GM13976 (cell line): ENCODE measurements at places on chromosomes 2 and 18.

GRCh38 chr2:232487385-232488096 lies at the start of gene ECEL1:
Gene ECEL1, minus strand, starts transcription at chr2:232487834. Its CDS starts 1,181 bp downstream, at chr2:232486653.
- DNase-seq: no peak

DNA sequence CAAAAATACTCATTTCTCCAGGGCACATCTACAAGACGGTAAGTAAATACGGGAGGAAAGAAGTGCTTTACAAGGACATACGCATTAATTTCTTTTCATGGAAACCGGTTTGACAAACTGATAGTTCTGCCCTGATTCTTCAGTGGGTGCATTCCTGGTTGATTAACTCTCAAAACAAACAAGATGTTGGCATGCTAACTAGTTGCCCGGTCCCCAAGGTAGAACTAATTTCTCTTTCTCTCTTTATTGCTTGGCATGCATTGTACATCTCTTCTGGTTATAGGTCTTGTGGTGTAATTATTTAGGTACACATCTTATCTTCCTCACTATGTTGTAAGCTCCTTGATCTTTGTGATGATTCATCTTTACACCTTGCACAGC lies 46.9 kb upstream of the SPATS2L start:
- DNase-seq: no peak

GRCh38 chr2:861655-862354 lies 88.8 kb upstream of the SNTG2 start:
- DNase-seq: no peak

DNA sequence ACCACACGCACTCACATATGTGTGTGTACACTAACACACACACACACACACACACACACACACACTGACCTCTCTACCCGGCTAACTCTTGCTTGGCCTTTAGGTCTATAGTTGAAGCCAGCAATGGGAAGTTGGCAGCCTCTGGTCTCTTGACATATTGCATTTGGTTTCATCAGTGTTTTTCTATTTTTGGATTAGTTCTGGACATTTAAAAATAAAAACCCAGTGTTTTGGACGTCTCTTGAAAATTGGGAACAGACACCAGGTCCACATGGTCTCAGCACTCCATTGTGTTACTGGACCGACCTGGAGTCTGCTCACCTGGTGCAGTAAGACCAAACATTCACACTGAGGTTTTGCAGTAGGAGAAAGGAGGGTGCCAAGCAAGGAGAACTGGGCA lies 50.4 kb upstream of the AFF3 start:
- DNase-seq: no peak

DNA sequence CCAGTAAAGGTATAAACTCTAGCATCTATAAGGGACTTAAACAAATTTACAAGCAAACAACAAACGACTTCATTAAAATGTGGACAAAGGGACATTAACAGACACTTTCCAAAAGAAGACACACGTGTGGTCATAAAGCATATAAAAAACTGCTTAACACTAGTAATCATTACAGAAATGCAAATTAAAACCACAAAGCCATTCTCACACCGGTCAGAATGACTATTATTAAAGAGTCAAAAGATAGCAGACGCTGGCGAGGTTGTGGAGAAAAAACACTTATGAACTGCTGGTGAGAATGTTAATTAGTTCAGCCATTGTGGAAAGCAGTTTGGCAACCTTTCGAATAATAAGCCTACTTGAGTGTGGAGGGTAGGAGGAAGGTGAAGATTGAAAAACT lies 217.1 kb upstream of the DLGAP1 start:
- DNase-seq: no peak

- no peak for DNase-seq
These were observed 285.5 kb upstream of the NETO1 start for GRCh38 chr18:73153271-73153670.

GRCh38 chr2:110714452-110715224 lies 17.7 kb upstream of the ACOXL start:
- DNase-seq: no peak

GRCh38 chr2:19300961-19301360 lies 57.5 kb downstream of the OSR1 start:
- no peak for DNase-seq

- no peak for DNase-seq
These were observed 13.1 kb downstream of the RNU2-63P start for GRCh38 chr2:88003074-88003755.

DNA sequence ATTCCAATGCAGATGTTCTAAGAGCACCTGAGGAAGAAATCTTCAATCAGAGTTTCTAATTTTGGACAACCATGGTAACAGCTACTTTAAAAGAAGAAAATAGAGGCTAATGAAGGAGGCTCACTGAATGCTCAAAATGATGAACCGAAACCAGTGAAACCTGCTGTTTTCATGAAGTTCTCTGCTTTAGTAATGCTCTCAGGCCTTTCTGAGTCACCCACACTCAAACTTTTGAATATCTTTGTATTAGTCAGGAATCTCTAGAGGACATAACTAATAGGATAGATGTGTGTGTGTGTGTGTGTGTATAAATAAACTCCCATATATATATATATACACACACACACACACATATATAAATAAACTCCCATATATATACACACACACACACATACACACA lies 76.9 kb upstream of the RIT2 start:
- peak; percentile 6 for DNase-seq

GRCh38 chr2:236587861-236588815 lies 18.5 kb downstream of the ACKR3 start:
- DNase-seq: no peak

- no peak for DNase-seq
These were observed 2.8 kb upstream of the PSMD1 start for GRCh38 chr2:231053846-231054245.

- no peak for DNase-seq
These were observed 233.9 kb downstream of the SATB2 start for GRCh38 chr2:199223791-199224190.

DNA sequence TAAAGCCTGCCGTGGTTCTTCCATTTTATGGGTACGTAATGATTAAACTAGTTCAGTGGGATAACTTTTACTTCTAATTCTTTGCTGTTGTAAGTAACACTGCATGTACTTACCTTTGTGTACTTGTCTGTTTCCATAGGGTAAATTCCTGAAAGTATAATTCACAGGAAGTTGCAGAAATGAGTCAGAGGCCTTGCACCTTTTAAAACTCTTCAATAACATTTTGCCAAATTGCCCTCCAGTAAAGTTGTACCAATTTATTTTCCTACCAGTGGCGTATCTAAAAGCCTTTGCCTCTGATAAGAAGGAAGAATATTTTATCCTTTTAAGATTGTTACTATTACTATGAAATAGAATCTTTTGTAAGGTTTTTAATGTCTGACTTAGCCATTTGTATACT lies 65.1 kb downstream of the CAB39 start:
- DNase-seq: no peak

- no peak for DNase-seq
These were observed 34.6 kb upstream of the GCC2 start for GRCh38 chr2:108414256-108414876.

DNA sequence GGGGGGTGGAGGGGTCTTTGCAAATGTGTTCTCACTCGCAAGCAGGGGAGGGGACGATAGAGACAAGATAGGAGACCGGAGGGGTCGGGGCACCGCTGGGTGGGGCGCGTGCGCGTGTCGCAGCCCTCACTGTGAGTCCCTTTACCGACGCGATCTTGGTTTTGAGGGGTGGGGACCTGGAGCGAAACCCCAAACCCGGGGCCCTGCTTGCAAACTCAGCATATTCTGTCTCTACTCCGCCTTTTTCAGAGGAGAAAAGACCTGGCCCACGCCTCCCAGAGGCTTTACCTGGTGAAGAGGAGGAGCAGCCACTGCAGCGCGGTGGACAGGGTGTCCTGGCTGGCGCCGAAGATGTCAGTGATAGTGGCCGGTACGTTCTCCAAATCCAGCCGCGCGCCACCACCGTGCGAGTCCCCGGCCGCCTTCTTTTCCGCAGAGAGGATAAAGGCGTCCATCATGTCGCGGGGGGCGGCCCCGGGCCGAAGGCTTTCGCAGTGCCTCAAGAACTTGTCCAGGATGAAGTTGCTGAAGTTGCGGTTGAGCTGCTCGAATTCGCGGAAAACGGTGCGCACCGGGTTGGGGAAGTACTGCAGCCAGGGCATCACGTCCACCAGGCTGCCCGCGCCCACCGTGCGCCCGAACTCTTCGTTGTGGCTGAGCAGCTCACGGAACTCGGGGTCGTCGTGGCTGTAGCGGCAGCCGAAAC lies 1.7 kb downstream of the CYP1B1 start:
- peak; percentile 43 for DNase-seq

GRCh38 chr18:44798433-44799048 lies 117.9 kb downstream of the SETBP1 start:
- no peak for DNase-seq

GRCh38 chr2:112662704-112663103 lies 17.0 kb downstream of the SLC20A1 start:
- no peak for DNase-seq

GRCh38 chr2:68637047-68637446 lies 6.3 kb upstream of the PROKR1 start:
- DNase-seq: no peak

DNA sequence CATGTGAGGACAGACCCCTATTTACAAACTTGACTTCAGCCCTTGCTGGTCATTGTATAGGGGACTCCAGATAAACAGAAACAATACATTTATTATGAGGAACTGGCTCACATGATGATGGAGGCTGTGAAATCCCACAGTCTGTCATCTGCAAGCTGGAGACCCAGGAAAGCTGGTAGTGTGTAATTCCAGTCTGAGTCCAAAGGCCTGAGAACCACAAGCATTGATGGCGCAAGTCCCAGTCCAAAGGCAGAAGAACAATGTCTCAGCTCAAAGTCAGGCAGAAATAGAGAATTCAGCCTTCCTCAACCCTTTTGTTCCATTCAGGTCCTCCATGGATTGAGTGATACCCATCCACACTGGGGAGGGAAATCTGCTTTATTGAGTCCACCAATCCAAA lies 28.1 kb upstream of the SPP2 start:
- no peak for DNase-seq
